ENCODE measurements at places on chromosomes 1 and 21. TPM values are rescaled to one million over a fixed set of nuclear protein-coding genes. Genes with fewer than 3 reads are reported as not detected.

Gene LRRC39
- polyA plus RNA-seq: not detected

Gene OLIG1
- 114 TPM for polyA plus RNA-seq

Gene MTARC2
- polyA plus RNA-seq: 11.6 TPM

Gene FAM163A
- 0.46 TPM for polyA plus RNA-seq

Gene AMY2A
- polyA plus RNA-seq: not detected

All from brain (organoid and tissue), 16 donors.